ENCODE measurements at places on chromosomes 12 and 14.

- DNase-seq: no peak
These were observed 36.3 kb downstream of the PAH start for GRCh38 chr12:102880783-102881182.

DNA sequence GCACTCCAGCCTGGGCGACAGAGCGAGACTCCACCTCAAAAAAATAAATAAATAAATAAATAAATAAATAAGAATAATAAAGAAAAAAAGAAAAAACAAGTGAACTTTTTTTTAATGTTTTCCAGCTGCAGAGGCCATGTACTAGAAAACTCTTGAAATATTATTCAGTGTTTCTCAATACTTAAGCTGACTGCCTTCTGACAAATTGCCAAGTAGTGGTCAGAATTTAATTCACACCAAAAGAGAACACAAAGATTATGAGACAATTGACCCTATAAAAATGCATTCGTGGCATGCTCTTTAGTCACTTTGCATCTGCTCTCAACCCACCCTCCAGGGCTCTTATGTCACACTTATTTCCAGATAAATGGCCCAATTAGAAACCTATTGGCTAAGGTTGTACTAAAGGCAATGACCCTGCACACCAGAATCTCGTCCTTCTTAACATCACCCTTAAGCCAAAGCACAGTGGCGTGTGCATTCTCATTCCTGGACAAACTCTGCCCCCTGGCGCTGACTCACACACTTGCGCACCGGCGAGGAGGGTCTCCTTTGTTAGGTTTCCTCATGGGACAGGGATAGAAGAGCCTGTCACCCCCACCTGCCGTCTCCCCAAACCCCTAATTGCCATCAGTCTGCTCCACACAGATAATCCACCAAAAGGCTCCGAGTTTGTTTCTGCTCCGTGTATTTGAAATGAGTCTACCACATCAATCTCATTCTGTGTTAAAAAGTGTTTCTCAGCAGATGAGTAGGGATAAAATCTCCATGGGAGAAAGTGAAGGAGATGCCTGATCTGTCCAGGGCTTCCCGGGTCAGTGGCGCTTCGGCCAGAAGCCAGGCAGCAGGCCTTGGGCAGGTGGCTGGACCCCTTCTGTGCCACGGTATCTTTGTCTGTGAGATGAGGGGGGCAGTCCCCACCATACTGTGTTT lies 73.1 kb upstream of the CEP83 start:
- DNase-seq: peak; percentile 60

DNA sequence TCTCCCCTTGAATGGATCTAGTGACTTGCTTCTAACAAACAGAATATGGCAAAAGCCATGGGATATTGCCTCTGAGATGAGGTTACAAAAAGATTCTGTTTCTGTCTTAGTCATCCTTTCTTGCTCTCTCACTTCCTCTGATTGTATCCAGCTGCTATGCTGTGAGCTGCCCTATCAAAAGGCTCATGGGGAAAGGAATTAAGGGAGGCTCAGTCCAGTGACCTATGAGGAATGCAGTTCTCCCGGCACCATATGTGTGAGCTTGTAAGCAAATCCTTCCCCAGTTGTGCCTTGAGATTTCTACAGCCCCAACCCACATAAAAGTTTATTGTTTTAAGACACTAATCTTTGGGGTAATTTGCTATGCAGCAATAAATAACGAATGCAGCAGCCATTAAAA lies 183.1 kb downstream of the KLHL28 start:
- DNase-seq: no peak

DNA sequence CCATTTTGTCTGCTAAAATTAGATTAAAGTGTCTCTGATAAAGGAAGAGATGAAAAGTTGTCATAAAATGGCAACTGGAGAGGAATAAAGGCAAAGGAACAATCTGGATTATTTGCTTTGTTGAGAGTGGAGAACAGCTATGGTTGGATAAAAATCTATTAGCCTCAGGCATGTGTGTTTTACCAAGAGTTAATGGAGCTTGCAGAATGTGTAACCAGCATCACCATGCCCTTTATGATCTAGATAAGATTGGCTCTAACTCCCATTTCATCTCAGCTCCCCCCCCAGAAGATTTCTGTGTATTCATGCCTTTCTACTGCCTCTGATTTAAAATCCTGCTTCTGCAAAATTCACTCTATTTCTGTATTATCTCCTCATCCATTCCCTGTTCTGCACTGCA lies 93.8 kb downstream of the GALC start:
- DNase-seq: no peak

DNA sequence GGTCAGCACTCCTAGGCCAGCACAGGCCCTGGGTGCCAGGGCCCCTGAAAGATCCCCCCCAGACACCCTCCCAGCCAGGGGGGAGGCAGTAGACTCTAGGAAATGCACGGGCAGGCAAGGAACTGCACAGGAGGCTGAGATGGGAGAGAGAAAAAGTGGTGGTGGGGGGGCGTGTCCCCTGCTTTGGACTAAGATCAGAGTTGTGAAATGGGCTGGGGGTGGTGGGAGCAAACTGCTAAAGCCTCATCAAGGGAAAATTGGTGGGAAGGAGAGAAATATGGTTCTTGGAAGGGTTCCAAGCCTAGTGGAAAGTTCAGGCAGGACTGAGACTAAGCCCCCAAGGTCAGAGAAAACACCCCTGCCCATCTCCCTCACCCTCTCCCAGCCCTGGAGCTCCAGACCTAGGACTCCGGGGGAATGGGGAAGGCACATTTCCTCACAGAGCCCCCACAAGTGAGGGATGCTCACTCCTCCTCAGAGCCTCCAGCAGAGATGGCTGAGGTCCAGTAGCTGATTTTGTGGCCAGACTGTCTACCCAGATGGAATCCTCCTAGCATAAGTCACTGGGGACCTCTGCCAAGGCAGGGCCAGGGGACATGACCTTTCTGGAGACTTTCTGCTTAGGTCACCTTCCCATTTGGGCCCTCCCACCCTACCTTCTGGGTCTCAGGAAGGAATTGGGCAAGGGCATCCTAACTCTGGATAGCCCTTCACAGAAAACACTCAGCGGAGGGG lies 29.8 kb downstream of the FIGNL2 start:
- DNase-seq: no peak

GRCh38 chr12:66765204-66765603 lies 86.3 kb upstream of the GRIP1 start:
- DNase-seq: no peak

DNA sequence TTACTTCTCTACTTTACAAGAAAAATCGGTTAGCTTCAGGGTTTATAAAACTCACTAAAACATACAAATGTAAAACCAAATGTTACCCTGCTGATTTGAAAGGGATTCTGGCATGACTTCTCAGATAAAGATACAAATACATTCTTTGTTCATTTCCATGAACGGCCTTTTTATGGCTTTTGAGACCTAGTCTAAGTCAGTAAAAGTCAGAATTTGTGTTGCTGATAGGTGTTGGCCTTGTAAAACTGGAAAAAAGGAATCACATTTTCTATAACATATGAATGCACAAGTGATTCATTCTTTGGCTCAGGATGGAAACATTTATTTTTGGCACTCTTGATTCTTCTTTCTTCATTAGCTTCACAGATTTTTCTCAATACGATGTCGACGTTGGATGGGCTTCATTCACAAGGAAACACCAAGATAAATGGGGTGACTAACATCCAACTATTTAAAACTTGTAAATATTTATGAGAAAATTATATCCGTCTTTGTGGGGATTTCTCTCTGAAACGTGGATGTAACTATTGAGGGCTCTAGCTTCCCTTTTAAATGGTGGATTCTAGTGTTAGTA lies 27.0 kb upstream of the CPM start:
- no peak for DNase-seq

DNA sequence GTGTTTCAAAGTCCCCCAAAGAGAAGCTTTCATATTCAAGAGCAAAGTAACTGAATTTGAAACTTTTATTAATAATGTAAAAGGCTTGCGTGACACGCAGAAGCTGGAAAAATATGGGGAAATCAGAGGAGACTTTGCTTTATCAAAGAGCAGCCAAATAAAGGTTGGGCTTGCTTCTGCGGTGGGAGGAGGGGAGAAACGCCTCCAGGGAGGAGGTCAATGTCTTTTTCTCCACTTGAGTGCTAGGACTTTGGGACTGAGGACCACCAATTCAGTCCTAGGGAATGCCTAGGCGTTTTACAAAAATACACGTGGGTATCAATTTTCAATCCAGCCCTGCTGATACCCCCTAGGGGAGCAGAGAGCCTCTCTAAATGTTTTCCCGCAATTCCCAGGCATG lies 60.9 kb upstream of the FZD10 start:
- no peak for DNase-seq

- no peak for DNase-seq
These were observed 770.7 kb downstream of the BCL11B start for GRCh38 chr14:98501335-98501734.

DNA sequence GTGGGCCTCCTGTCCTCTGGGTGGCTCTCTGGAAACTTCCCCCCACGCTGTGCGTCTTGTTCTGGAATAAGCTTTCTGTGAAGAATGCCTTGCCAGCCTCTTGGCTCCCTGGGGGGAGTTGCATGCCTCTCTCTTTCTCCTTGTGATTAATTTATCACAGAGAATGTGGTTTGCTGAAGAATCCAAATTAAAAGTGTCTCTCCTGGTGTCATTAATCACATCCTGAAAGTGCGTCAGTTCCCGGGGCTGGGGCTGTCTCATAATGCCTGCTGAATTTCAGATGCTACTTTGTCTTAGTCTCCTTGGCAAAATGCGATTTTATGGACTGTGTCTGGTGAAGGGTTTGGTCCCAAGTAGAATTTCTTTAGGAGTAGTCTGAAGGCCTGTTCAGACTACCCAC lies 787.7 kb upstream of the TMEM132C start:
- DNase-seq: no peak

DNA sequence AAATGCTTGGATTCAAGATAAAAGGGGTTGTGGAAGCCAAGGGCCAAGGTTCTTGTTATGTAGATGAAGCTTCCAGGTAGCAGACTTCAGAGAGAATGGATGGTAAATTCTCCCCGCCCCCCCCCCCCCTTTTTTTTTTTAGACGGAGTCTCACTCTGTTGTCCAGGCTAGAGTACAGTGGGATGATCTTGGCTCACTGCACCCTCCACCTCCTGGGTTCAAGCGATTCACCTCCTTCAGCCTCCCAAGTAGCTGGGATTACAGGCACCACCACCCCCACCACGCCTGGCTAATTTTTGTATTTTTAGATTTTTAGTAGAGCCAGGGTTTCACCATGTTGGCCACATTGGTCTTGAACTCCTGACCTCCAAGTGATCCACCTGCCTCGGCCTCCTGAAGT lies 4.1 kb downstream of the DGLUCY start:
- no peak for DNase-seq

DNA sequence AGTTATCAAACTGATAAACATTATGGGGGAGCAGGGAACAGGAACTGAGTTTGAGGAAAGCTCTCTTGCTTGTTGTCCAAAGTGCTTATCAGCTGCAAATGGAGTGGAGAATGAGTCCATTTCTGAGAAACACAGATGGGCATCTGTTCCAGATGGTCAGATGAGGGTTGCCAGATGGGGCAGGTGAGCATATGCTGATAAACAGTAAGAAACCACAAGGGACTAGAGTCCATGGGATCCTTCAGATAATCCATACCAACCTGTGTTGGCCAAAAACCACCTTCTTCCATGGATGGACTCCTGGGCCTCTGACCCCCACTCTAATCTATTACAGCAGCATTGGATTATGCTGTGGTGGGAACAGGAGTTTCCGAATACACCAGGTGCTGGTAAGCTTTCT lies 38.3 kb downstream of the GNS start:
- DNase-seq: no peak

- peak; percentile 71 for DNase-seq
These were observed 4.3 kb upstream of the CD9 start for GRCh38 chr12:6195665-6196535.

DNA sequence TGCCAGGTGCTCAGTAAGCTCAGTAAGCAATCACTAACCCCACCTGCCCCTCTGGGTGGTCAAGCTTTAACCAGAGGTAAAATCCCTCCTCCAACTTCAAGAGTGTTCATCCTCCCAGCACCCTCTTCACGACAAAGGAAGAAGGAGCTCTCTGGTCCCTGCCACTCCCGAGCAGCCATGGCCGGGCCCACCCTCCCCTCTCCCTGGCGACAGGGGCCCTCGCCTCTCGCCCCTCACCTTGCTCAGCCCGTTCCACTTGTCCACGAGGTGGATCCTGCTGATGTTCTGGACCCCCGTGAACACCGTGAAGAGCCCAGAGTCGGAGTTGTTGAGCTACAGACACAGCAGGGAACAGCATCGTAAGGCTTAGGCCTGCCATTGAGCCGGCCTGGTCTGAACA lies 52.0 kb downstream of the SCARB1 start:
- no peak for DNase-seq

GRCh38 chr14:77603031-77603430 lies 13.4 kb downstream of the SPTLC2 start:
- no peak for DNase-seq

- DNase-seq: no peak
These were observed 678.6 kb downstream of the BCL11B start for GRCh38 chr14:98593361-98593761.

DNA sequence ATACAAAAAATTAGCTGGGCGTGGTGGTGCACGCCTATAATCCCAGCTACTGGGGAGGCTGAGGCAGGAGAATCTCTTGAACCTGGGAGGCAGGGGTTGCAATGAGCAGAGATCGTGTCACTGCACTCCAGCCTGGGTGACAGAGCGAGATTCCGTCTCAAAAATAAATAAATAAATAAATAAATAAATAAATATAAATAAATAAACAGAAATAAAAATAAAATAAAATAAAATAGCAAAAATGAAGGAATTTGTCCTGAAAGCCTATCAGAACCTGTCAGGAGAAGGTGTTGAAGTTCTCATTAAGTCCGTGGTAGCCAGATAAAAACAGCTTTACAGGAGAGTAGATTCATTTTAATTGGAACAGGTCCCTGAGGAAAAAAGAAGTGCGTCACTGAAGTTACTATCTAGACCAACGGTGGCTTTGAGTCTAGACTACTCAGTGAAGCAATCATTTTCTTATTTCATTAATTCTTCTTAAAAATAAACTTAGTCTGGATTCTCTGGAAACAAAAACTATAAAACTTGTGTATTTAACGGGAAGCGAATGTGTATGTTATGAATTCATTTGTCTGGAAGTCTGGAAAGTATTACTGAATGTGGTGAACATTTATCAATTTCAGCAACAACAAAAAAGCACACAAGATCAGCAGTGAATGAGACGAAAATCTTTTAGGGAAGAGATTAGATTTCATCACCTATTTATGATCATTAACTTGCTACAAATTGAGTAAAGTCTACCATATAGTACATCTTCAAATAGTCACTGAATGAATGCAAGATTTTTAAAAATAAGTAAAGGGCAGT lies 248.5 kb upstream of the PDE3A start:
- DNase-seq: no peak

DNA sequence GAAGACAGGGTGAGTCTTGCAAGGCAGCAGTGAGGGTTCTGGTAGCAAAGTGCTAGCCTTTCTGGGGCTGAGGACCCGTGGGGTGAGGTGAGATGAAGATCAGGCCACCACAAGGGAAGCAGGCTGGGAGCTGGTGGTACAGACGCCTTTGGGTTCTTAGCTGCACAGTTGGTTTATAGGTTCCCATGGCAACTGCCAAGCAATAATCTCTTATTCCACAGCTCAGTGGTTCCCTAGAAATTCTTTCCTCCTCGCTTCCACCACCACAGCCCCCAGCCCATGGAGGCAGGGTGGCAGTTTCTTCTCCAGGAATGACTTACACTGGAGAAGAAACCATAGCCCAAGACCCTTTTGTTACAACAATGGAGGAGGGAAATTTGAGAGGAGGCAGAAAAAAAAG lies 82.1 kb downstream of the CMKLR1 start:
- DNase-seq: no peak

- peak; percentile 50 for DNase-seq
These were observed 191.6 kb downstream of the DUSP6 start for GRCh38 chr12:89160716-89161123.

- no peak for DNase-seq
These were observed 454.2 kb downstream of the DPF3 start for GRCh38 chr14:72439707-72440106.

GRCh38 chr14:78836777-78837176 lies 666.6 kb downstream of the NRXN3 start:
- peak; percentile 4 for DNase-seq

Measured in stimulated activated CD4-positive, alpha-beta T cell treated with anti-CD3 and anti-CD28 coated beads, TNF-alpha, amount 100 ng/mL, for 48 hours (primary cell).